ENCODE measurements at places on chromosomes 3 and 15.

DNA sequence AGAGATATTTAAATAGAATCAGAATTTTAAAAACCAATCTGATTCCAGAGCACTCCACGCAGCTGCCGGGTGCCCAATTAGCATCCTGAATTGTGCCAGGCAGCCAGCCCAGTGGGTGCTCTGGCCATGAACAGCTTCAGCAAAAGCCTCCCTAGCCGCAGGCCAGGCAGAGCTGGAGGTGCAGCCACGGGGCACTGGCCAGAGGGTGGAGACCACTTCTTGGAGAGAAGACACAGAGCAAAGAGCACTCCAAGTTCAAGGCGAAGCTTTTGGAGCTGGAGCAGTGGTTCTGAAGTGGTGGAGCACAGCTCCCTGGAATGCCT lies 475.6 kb upstream of the PROK2 start:
- DNase-seq = no peak

- DNase-seq = no peak
Measured at GRCh38 chr15:58522391-58522790, 90.6 kb downstream of the LIPC start.

GRCh38 chr3:168847291-168847883 lies 751.7 kb upstream of the GOLIM4 start:
- DNase-seq = no peak

GRCh38 chr15:92846741-92847140 lies 53.4 kb upstream of the CHD2 start:
- DNase-seq = no peak

- no peak for DNase-seq
Measured at GRCh38 chr3:185629554-185630181, 43.6 kb downstream of the SENP2 start.

- no peak for DNase-seq
Measured at GRCh38 chr3:171315919-171316318, 144.3 kb downstream of the TNIK start.

- no peak for DNase-seq
Measured at GRCh38 chr3:48125013-48125705, 63.1 kb downstream of the CDC25A start.

GRCh38 chr3:151765685-151766084 lies 32.0 kb downstream of the AADACL2 start:
- DNase-seq = no peak

- no peak for DNase-seq
Measured at GRCh38 chr15:60121845-60122244, 117.7 kb downstream of the FOXB1 start.

GRCh38 chr3:930866-931265 lies 162.0 kb upstream of the CNTN6 start:
- DNase-seq = no peak

DNA sequence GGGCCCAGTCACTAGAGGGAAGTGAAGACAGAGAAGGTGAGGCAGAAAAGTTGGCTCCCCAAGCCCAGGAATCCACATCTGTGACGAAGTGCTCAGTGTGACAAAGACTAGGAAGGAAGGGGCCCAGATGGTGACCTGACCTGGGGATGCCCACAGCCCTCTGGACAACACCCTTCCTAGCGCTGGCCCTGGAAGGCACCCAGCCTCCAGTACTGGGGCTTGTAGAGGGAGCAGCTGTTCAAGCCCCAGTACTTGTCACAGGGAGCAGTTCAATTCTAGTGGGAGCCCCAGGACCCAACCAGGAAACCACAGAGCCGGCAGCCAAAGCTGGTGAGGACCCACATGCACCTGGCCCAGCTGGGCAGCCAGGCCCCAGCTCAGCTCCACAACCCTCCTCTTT lies 190.8 kb downstream of the XXYLT1 start:
- no peak for DNase-seq

- no peak for DNase-seq
Measured at GRCh38 chr3:195425849-195426248, 17.0 kb downstream of the ACAP2 start.

- DNase-seq = no peak
Measured at GRCh38 chr15:63372753-63373152, 8.9 kb downstream of the CA12 start.
